ENCODE measurements at places on chromosomes 4 and X.

DNA sequence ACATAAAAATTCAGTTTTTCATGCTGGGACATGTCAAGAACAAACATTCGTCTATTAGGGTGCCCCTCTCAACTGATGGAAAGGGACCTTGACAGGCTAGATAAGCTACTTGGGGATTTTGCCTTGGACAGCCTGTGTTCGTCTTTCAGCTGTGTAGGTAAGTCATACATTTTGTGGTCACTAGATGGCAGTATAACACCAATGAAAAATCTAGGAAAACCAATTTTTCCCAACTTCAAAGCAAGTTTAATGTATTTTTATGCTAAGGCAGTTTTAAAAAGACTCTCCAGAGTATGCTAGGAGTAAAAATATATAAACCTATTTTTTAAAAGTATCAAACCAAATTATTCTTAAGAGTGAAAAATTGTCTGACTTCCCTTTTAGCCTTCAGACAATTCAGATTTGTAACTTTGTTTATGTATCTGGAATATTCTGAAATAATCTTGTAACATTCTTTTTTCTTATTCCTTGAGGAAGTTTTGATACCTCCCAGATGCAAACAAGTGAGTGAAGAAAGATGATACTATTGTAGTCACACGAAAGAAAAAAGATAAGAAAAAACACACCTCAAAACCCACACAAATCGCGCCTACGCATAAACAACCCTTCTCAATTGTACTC is 158.3 kb downstream of the CPE start:
- DNase-seq: peak; percentile 38

GRCh38 chrX:150298841-150299551 is 64.1 kb upstream of the MAMLD1 start:
- DNase-seq: no peak

GRCh38 chr4:10569491-10569890 is 112.3 kb upstream of the ZNF518B start:
- DNase-seq: no peak

- DNase-seq: peak; percentile 58
These were observed 2.2 kb downstream of the TMEM156 start for GRCh38 chr4:39029752-39030694.

DNA sequence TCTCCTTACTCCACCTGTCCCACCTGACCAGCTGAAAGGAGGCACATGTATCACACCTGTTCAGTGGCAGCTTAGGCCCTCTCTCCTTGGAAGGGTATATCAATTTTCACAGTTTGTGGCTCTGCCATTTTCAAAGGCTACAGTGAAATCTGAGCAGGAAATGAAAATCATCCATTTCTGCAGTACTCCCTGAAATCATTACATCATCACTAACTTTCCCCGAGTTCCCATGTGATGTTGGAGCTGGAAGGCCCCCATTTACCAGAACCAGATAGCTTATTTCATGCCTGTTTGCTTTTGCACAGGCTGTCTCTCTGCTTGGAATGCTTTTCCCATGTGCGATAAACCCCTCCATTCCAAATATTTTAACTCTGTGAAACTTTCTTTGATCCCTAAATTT is 31.0 kb upstream of the STX18 start:
- no peak for DNase-seq

- DNase-seq: no peak
These were observed 309.9 kb downstream of the DHX15 start for GRCh38 chr4:24274381-24274941.

DNA sequence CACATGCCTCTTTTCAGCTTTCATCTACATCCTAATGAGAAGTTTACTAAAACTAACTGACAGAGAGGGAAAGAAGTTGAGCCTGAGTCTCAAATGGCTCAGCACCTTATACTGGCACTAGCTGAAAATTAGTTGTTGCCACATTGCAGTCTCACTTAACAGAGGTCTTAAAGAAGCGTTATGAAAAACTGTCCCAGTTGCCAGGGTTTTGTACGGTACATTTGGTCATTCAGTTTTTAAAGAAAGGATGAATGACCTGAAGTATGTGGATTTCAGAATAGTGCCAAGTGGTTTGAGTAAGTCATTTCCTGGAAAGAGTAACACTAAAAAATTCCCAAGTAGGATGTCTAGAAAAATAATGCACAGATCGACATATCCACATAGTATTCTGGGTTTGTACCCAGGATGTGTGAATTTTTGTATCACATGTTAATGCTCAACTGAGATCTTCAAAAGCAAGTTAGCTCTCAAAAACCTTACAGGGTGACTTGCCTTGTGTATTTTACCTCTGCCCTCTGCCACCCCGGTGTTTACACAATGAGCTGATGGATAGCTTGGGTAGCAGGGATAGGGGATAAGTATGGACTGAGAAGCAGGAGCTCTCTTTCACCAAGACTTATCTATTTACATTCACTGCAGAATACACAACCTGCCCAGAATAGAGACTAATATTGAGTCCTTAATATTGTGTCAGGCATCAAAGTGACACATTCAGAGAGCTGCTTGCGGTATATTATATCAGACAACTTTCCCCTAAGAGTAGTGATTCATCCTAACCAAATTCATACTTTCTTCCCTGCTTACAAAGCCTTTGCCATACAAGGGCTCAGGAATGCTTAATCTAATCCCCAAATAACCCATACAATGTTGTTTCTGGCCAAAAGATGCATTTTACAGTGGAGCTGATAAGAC is 1075.7 kb upstream of the PABPC4L start:
- DNase-seq: no peak
